NCI-H460 (cell line): ENCODE measurements at places on chromosomes 3 and 15. TPM values are rescaled to one million over a fixed set of nuclear protein-coding genes. Genes with fewer than 3 reads are reported as not detected.

DNA sequence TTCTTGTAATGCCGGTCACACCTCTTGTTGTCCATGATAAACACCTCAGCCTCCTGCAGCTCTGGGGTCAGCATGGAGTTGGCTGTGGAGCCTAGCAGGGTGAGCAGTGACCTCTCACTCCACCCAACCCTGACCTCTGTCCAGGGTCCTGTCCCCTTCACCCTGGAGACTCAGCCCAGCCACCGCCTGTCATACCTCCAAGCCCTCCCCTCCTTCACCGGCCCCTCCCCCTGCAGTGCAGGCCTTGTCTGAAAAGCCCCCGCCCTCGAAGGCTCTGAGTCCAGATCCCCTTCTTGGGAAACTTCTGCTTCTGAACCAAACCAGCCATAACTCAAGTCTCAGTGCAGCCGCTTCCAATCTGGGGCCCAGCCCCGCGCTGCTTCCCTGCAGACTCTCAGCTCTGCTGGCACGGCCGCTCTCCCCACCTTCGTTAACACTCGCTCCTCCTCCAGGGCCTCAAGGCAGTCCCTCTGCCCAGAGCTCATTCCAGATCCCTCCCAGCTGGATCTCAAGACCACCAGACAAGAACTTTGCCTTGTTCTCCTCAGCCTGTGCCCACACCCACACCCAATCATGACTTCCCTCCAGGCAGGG lies 25.4 kb upstream of the PRSS50 start:
- no peak for DNase-seq

DNA sequence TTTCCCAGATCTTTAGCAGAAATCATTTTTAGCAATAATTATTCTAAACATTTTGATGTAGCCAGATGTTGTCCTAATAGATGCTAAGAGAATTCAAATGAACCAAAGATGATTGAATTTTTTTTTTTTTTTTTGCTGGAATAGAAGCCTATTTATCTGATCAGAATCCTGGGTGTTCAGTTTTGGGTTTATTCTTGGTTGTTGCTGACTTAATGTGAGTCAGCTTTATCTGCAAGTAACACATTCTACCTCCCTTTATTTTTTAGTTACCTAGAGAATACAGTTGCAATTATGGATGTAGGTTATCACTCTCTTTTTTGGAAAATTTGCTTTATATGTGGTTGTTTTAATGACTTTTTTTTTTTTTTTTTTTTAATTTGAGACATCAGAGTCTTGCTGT lies 6.4 kb downstream of the CEP97 start:
- no peak for DNase-seq

DNA sequence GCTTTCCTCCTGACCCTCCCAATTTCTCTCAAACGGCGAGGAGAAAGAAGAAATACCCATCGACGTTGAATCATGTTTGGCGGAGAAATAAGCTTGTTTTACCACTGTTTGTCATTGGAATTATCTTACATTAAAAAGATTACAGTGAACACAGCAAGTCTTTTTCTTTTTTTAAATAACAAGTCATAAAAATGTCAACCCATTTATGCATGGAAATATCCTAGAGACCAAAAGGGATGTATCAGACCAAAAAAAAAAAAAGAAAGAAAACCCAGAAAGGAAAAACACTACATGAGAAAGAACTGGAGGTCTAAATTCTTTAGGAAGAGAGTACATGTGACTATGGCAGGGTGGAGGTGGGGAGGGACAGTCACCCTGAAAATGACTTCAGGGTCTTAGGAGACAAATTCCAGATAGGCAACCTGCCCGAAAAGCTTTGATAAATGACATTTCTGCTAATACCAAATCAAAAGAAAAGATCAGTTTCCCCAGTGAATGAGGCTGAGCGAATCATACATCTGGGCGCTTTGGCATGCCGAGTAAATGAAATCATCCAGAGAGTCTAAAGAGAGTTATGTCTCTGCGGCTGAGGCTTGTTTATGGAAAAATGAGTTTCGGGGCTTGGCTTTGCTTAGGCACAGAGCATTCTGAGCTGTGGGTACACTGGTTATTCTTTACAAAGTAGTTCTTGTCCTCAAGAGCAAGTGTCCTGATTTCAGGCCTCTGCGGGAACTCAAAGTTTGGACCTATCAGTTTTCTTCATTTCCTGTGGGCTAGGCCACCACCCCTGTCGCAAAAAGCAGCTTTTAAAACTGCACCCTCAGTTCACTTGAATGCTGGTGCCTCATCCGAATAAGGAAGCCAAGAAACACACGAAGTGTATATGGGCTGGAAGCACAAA lies 110.1 kb upstream of the TGFBR2 start:
- no peak for DNase-seq

- peak; percentile 31 for DNase-seq
Observed at GRCh38 chr3:39637807-39638206, 170.3 kb downstream of the MOBP start.

The TRIM71 gene
- not detected in 2 replicates for total RNA-seq
